Hematopoietic multipotent progenitor cell treated with erythropoietin and hydrocortisone succinate and interleukin-3 and kit ligand, for 15 days (in vitro differentiated cells): ENCODE measurements at places on chromosomes 11 and 22.

GRCh38 chr11:19660076-19660475 is 52.6 kb upstream of the NAV2 start:
- no peak for DNase-seq

DNA sequence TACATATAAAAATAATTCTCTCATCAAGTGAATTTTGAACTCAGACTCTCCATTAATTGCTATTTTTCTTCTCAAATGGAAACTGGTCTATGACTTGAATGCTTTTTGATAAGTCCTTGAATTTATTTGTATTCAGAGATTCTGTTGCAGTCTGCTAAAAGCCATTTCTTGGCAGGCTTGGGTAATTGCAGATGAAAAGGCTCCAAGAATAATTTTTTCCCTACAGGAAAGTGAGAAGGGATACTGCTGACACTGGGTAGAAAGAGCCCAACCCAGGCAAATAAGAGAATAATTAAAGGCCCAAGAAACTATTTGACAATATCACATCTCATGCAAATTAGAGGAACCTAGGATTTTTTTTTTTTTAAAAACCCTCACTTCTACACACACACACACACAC is 246.5 kb upstream of the DDI1 start:
- no peak for DNase-seq

- DNase-seq: peak; percentile 79
These were observed 58.2 kb downstream of the ACER3 start for GRCh38 chr11:76918941-76919386.

DNA sequence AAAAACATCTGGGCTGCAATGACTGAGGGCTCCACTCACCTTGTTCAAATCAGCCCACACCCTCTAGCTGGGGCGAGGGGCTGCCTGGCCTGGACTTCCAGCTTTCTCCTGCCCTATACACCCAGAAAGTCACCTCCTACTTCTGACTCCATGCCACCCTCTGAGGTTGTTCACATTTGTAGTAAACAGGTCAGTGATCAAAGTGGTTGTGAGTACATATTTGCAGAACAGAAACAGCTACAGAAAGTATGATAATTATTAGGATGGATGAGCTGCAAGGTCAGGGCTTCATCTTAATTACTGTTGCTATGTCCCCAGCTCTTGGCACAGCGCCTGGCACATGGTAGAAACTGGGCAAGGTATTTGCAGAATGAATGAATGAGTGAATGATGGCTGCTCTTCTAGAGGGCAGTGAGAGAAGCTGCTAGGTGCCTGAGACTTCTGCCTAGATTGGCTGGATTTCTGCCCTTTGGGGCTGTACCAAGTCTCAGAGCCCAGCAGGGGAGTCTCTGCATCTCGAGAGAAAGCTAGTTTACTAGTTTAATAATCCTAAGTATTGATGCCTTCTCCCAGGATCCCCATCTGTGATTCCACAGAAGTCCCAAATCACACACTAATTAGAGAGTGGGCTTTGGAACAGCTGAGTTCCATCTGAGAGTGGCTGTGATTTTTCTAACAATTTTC is 36.0 kb downstream of the SYT13 start:
- DNase-seq: no peak

DNA sequence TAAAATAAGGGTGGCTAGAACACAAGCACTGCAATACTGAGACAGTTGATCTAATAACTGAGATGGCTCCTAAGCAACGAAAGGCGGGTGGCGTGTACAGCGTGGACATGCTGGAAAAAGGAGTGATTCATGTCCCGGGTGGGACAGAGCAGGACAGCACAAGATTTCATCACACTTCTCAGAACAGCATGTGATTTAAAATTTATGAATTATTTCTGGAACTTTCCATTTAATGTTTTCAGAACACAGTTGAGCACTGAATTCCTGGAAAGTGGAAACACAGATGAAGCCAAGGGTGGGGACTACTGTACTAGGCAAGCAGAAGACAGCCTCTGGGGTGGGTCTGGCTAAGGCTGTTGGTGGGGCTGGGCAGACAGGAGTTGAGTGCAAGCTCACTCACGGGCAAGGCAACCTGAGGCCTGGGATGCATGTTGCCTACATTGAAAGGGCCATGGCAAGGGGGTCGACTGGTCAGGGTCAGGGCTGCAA is 165.6 kb upstream of the DDI1 start:
- no peak for DNase-seq

GRCh38 chr11:75775056-75775455 is 6.5 kb downstream of the DGAT2 start:
- DNase-seq: no peak

DNA sequence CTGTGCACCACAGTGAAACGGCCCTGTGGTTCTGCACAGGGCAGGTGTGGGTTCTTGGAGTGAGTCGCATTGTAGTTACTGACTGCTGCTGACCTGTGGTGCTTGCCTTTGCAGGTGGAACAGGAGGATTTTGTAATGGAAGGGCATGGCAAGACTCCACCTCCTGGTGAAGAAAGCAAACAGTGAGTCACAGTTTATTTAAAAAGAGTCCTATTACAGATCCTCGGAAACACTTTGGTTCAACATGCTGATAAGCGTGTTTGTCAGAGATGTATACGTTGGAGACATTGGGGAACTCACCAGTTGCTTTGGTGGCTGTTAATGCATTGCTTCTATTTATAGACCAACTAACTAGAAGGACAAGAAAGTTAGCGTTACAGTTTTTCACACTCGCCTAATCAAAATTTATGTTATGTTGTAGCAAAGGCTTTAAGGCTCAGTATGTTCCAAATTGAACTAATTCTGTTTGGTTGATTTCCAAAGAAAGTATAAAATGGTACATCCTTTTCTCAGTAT is 21.7 kb upstream of the TNRC6B start:
- DNase-seq: peak; percentile 37

DNA sequence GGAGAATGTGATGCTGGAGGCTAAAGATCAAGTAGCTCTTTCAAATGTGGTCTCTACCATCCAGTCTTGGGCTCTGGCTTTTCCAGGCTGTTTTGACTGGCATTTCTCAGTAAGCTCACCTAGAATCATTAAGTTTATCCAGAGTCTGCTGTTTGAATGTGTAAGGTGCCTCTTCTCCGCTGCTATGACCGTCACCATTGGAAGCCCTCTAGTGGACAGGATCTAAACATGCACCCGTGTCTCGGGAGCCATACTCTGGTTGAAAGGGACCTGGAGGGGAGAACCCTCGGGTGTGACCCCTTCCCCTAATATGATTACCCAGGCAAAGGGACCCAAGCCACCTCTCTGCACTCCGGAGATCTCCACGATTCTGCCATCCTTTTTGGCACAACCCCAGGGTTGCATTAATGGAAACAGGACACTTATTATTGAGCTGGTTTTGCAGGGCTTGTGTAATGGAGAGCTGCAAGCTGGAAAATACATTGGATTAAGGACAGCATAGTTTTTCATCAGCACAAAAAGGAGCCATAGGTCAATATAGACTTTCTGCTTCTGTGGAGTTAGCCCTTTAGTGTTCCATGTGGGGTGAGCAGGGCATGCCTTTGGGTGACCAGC is 191.0 kb upstream of the LARGE1 start:
- DNase-seq: no peak

DNA sequence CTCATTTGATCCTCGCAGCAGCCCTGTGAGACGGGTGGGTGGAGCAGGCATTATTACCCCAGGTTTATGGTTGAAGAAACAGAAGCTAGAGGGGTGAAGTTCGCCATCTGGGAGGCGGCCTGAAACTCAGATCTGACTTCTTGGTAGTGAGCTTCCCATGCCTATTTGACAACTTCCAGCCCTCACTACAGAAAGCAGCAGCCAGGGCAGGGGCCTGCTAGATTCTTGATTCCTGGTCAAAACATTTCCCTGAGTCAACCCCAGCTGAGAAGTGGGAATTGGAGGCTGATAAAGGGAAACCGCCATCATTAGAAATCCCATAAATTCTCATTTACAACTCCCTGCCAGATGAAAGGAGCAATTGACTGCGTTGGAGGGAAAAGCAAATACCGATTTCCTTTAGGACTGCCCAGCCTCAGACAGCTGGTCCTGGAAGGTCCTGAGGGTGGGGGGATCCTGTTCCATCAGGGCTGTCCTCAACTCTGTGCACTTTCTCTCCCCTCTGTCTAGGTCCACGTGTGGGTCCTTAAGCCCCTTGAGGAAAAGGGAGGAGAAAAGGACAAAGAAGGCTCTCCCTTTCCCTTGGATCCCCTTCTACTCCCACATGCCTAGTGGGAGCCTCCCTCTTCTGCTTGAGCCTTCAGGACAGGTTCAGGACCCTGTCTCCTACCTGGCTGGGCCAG is 10.2 kb upstream of the NECTIN1 start:
- no peak for DNase-seq

DNA sequence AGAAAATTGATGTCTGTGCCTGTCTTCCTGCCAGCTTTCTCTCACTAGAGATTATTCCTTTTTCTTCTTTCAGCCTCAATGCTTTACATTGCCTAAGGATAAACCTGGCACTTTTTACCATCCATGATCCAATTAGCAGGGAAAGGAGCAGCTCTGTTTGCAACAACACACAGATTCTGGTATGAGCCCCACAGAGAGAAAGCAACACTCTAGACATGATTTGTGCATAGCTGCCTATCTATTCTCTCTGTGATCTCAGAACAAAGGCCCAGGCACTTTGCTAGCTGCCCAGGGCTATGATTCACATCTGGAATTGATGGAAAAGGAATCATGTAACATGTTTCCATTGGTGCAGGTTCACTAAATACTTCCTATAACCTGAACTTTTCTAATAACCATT is 685.0 kb downstream of the ETS1 start:
- no peak for DNase-seq
